DMS 273 treated with DMSO at 0.1 percent for 48 hours (cell line): ENCODE measurements at places on chromosomes 5 and 9.
A peak's percentile ranks its signal among the peaks of the same experiment; 100 is the strongest.

GRCh38 chr5:90071066-90071465 lies 338.5 kb downstream of the CETN3 start:
- no peak for DNase-seq

DNA sequence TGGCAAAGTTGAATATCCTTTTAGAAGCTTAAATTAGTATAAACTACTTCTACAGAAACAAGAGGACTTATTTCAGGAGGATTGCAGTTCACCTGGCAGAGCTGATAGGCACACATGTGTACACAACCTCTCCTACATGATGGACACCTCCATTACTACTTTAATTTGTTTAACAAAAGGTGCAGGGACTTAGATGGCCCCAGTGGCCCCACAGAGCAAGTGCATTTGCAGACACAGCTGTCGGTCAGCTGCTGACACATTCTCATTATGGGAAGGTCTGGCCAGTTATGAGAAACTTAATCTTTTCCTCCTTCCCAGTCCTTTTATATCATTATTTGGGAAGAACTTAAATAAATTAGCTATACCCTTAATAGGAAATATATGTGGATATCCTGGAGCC lies 28.3 kb downstream of the TDRD7 start:
- DNase-seq, result no peak

DNA sequence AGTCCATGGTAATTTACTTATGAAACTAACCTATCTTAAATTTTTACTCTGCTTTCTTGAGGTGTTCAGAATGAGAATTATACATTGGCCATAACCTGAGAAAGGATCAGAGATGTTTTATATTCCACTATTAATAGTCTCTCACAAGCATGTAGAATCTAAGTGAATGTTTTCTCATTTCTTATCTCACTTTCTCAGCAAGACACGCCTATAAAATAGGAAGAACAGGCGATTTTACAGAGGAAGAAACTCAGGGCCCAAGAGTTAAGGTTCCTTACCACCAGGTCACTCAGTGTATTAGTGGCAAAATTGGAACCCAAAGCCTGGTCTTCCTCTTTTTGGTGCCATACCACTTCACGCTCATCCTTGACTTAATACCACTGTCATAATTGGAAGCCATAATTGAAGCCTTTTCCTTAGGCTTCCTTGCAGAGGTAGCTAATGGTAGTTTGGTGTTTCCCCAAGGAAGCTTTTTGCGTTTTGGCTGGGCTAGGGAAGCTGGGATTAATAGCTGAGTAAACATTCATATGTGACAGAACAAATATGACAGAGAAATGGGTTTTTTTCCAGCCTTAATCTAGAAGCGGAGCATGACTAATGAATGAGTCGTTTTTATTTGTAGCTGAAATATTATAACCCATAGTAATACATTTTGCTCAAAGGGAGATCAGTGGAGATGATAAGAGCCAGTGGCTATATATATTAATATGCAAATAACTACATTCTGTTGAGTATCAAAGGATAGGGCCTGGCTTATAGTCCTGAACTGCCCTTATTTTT lies 16.9 kb downstream of the HMGXB3 start:
- DNase-seq, result no peak

DNA sequence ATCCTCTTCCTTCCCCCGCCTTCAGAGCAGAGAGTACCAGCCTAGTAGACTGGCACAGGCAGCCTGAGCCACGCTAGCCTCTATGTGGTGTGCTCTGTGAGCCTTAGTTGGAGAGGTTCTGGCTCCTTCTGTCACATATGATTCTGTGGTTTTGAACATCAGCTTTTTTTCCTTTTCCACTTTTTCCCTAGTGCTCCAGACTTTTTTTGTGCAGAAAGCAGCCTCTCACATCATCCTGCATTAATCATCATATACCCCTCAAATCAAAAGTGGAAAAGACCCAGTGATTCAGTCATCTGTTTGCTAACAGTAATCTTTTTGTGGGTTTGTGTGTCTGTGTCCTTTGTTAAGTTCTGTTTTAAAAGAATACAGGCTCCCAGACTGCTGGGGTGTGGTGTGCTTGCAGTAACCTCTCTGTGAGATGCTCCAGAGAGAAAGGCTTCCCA lies 663.9 kb upstream of the RGMB start:
- no peak for DNase-seq

DNA sequence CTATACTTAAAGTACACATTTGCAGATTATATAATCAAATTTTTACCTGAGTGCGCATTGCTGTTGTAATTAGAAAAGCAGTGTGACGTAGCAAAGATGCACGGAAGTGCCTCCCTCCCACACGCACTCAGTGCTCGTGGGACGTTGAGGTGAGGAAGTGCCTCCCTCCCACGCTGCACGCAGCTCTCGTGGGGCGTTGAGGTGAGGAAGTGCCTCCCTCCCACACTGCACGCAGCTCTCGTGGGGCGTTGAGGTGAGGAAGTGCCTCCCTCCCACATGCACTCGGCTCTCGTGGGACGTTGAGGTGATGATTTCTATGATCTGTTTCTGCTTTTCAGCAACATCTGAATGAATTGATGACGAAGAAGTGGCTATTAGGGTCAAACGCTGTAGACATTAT lies 21.0 kb downstream of the EXOC3 start:
- no peak for DNase-seq

GRCh38 chr9:134783699-134784039 lies 96.9 kb upstream of the FCN2 start:
- DNase-seq, result no peak

- no peak for DNase-seq
Measured at GRCh38 chr5:35302544-35302943, 72.3 kb upstream of the PRLR start.

DNA sequence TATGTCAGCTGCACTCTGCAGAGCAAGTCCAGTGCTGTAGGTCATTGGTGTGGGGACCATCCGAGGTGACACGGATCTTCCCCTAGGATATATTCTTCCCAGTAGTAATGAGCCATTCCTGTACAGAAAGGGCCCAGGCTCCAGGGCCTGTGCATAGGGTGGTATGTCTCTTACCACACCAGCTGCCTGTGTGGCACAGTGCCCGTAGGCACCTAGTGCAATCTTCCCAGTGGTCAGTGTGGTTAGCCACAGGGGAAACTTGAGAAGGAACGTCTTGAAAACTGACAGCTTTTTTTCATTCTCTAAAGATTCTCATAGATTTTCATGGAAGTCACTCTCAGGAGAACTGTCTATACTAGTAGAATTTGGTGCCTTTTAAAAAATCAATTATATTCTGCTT lies 39.8 kb downstream of the CYSTM1 start:
- DNase-seq, result no peak

GRCh38 chr5:136729901-136730355 lies 364.6 kb upstream of the TRPC7 start:
- no peak for DNase-seq

DNA sequence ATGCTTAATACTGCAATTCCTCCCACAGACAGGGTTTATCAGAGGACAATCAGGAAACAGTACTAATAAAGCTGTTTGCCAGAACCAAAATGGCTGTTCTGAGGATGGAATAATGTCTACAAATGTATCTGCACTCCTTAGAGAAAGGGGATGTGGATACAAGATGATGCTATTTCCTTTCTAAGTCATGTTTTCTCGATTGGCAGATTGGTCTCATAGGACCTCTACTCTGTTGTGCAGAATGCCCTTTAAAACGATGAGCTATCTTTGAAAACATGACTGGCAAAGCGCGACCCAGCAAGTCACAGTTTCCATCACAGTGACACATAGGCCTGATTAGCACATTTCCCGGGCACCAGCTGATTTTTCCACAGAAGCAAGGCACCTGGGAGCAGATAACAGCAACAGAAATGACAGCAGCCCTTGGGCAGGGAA lies 54.0 kb downstream of the AOPEP start:
- no peak for DNase-seq

DNA sequence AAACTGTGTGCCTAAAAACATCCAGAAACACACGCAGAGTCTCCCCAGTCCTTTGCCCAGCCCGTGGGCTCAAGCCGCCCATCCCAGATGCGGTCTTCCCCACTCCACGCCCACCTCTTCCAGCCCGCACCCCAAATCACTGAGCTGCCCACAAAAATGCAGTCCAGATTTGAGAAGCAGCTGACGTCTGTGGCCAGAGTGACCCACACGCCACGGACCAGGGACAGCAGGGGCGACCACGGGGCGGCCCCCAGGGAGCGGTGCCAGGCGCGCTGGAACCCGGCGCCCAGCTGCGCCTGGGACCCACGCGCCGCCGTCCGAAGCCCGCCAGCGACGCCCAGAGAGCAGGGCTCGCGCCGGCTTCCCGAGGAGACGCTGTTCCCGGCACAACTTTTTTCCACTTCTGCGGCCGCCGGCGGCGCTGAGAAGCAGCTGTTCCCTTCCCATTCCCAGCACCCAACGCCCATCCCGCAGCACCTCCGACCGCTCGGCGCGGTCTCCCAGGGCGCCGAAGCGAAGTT lies 674 bp downstream of the LHFPL2 start:
- DNase-seq, result peak; percentile 21

- no peak for DNase-seq
Measured at GRCh38 chr5:109654455-109654854, 35.3 kb upstream of the MAN2A1 start.

DNA sequence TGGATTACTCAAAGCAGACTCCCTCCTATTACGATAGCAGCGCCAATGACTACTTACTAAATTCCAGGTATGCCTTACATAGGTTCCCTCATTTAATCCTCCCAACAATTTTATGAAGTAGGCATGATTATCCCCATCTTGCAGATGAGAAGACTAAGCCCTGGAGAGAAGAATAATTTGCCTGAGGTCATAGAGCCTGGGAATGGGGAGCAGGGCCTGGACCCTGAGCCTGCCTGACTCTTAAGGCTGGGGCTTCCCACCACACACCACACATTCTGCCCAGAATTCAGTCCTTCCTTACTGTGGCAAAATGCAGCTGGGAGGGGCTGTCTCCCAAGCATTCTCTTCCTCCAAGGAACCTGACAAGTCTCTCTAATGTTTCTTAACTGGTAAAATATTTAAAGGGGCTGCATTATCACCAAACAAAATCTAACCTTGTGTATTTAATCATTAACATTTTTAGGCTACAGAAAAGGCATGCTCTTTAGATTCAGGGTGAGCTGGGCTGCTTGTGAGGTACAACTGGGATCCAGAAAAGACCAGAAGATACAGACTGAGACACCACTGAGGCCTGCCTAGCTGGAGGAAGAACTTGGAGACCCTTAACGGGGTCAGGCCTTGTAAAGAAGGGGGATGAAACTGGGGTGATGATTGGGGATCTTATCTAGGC lies 26.1 kb downstream of the LHFPL2 start:
- DNase-seq, result no peak

- DNase-seq, result no peak
Measured at GRCh38 chr9:127351182-127352166, 45.5 kb upstream of the SLC2A8 start.

DNA sequence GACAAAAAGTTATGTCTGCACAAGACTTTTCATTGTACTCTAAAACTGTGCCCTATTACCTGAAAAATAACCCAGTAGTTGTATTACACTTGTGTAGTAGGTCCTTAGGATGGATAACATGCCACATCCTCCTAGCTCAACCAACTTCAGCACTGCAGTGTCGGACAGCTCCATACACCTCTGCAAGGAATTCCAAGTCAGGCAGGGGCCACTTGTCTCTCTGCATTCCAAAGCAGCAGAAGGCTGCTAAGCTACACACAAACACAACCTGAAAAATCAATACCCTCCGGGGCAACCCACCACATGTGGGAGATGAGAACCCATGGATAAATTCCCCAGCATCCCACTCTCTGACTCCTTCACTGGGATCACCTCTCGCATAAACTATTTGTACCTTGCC lies 50.2 kb downstream of the MED10 start:
- no peak for DNase-seq

GRCh38 chr9:78031893-78032729 lies 500 bp upstream of the GNAQ start:
- DNase-seq, result peak; percentile 81

DNA sequence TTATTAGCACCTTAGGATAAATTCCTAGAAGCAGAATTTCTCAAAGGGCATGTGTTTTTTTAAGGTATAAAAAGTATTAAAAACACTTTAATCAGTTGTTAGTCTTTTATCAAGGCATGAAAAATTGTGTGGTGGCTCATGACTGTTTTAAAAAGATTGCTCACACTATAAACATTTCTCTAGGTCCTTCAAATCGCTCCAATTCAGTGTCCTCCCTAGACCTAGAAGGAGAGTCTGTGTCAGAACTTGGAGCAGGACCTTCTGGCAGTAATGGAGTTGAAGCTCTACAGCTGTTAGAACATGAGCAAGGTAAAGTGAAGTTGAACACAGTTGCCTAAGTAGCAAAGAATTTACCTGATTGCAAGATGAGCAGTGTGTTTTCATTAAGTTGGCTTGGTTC lies 62.0 kb downstream of the GAPVD1 start:
- no peak for DNase-seq

GRCh38 chr9:33140401-33141360 lies 26.5 kb downstream of the B4GALT1 start:
- no peak for DNase-seq

DNA sequence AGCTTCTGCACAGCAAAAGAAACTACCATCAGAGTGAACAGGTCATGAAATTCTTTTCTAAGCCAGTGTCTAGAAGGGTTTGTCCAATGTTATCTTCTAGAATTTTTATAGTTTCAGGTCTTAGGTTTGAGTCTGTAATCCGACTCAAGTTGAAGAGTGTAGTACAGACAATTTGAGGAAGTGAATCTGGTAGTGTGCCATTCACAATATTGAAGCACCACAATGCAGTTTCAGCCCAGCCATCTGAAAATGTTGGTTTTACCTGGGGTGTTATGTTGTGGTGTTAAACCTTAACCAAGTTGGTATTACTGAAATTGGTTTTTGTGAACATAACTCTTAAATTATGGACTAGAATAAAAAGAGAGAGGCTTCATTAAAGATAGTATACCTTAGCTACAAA lies 77.2 kb downstream of the ADAMTS16 start:
- DNase-seq, result no peak

GRCh38 chr9:120191141-120191540 lies 388.8 kb downstream of the CDK5RAP2 start:
- DNase-seq, result no peak

DNA sequence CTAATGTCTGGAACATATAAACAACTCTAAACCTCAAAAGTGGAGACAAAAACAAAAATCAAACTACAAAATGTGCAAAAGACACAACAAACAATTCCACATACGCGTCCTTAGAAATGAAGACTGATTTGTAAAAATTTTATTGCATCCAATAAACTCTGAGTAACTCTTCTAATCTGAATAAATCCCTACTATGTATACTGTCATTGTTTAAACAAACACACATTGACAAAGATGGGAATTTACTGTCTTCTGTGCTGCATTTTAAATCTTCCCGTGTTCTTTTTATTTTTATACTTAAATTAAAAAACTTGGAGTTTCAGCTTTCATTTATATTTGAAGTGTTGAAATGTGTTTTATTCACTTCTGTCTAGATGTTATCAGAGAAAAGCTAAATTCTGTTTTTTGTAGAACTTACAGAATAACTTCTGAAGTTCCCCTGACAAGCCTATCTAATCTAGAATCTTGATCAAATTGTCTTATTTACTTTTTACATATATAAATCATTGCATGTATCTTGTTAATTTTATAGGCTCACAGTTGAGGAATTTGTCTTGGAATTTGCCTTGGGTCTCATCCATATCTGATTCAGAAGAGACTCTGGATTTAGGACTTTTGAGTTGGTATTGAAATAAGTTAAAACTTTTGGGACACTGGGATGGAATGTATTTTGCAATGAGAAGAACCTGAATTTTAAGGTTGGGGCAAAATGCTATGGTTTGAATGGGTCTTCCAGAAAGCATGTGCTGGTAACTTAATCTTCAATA lies 2064.4 kb upstream of the C9orf72 start:
- no peak for DNase-seq
